Bronchial epithelial cell (primary cell): ENCODE measurements at places on chromosomes 16 and 17.

- no peak for DNase-seq
Observed at GRCh38 chr17:27985736-27986399, 56.6 kb upstream of the NLK start.

DNA sequence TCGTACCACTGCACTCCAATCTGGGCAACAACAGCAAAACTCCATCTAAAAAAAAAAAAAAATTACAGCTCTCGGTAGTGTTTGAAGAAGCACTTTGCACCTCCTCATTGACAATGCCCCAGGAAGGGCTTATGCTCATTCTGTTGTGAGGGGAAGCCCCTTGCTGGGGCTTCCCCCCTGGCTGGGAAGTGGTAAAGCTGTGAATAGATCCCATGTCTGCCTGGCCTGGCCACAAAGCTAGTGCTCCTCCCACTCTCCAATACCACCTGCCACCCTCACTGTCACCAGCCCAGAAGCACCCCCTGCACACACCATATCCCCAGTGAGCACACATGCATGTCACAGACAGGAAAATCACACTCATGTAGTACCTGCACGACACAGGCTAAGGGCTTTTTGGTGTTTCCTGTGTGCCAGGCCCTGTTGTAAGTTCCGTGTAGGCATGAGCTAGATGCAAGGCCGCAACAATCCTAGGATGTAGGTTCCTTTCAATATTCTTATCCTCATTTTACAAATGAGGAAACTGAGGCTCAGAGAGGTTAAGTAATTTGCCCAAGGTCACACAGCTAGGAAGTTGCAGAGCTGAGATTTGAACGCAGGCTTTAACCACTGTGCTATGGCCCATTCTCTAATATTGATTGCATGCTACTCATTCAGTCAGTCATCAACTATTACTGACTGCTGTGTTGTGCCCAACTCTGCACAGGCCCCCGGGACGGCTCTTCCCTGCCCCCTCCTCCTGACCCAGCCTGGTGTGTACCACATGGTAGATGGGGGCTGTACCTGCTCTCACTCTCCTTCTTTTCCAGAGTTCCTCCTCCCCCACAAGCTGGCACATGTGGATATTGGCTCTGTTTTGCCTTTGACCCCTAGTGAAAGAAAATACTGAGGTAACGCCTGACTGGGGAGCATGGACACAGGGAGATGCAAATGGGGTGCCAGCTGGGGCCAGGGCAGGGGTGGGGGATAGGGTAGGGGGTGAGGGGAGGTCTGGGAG is 11.9 kb upstream of the COL1A1 start:
- no peak for DNase-seq

GRCh38 chr17:17456251-17456650 is 20.5 kb upstream of the MED9 start:
- DNase-seq = no peak

DNA sequence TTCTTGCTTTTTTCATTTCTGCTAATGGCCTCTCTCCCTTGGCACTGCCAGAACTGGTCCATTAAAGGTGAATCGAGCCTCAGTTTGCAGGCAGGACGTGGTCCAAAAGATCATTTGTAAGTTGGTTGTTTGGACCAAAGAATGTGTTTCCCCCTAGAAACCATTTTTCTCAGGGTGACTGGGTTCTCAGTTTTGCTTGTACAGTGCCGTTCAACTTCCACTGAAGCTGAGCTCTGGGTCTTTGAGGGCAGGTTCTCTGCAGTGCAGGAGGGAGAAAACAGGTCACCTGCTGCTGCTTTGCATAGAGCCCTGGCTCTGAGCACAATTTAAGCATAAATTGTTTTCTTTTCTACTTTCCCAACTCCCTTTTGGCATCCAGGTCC is 9.0 kb upstream of the AMZ2 start:
- no peak for DNase-seq

DNA sequence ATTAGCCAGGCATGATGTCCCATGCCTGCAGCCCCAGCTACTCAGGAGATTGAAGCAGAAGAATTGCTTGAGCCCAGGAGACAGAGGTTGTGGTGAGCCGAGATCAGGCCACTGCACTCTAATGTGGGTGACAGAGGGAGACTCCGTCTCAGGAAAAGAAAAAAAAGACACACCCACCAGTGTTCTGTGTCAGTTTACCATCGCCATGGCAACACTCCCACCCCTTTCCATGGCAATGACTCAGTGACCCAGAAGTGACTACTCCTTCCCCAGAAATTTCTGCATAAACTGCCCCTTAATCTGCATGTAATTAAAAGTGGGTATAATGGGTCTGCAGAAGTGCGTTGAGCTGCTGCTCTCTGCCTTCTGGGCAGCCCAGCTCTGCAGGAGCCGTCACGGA is 4.0 kb upstream of the ZC3H18 start:
- peak; percentile 65 for DNase-seq

DNA sequence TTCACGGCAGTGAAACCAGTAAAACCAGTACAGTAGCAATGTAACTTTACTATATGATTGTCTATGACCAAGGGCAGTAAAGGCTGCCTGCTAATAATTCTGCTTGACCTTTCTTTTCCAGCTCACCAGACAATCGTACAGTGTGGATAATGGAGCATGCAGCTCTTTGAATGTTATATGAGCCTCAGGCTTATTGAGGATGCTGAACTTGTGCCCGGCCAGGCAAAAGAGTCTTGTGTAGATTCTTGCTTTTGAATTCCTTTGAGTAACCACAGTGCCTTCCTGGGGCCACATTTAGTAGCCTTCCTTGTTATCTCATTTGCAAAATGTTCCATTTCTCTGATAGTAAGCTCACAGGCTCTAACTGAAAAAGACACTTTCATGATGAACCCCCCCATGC is 131.8 kb downstream of the CDH11 start:
- no peak for DNase-seq

GRCh38 chr17:48483471-48484131 is 47.2 kb downstream of the HOXB1 start:
- DNase-seq = peak; percentile 95

DNA sequence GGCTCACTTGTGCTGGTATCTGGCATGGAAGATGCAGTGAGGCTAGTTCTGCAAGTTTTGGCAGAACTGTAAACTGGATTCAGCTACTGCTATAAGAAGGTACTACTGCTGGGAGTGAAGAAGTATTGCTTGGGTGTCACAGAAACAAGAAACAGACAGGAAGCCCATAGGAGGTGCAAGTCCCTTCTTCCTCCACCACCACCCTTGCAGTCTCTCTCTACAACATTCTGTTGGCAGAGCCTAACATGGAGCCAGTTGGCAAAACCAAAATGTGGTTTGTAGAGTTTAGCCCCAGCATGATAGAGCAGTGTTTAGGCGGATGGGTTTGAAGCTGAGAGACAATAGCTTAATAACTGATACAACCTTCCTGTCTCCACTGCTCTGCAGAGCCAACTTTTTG is 72.6 kb downstream of the NLK start:
- DNase-seq = no peak

- no peak for DNase-seq
Observed at GRCh38 chr17:16251556-16251955, 34.5 kb downstream of the PIGL start.

- DNase-seq = no peak
Observed at GRCh38 chr16:77869997-77870813, 81.8 kb downstream of the VAT1L start.

DNA sequence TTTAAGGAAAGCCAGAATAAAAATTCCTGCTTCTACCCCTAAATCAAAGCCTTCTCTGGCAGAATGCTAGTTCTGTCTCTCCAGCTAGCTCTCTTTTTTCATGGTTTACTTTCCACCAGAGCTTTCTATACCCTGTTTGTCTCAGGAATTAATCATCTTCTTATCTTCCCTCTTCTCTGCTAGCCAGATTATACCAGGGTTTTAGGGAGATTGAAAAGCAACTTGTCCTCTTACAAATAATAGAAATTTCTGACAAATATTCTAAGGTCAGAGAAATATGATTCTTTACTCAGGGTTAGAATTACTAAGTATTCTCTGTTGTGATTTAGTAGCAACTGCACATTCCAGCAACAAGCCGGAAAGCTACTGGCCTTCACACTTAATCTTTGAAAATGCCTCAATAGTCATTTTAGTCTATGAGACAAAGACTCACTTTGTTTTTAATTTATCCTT is 166.4 kb downstream of the TANC2 start:
- DNase-seq = no peak

- DNase-seq = peak; percentile 15
Observed at GRCh38 chr17:60525328-60525684, 736 bp downstream of the APPBP2 start.

DNA sequence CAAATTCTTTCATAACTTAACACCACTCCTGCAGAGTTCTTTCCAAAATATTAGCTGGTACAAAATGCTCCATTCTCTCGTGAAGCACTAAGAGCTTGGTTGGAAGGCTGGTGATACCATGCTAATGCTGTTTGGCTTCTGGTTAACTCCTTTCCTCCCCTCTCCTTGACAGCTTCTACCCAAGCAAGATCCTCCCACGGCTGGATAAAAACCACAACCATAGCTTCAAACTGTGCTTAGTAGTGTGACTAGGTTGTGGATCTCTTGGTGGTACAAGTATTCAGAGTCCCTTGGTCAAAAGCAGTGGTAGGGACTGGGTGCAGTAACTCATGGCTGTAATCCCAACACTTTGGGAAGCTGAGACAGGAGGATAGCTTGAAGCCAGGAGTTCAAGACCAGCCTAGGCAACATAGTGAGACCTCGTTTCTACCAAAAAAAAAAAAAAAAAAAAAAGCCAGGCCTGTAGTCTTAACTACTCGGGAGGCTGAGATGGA is 2.3 kb downstream of the PHAF1 start:
- no peak for DNase-seq

DNA sequence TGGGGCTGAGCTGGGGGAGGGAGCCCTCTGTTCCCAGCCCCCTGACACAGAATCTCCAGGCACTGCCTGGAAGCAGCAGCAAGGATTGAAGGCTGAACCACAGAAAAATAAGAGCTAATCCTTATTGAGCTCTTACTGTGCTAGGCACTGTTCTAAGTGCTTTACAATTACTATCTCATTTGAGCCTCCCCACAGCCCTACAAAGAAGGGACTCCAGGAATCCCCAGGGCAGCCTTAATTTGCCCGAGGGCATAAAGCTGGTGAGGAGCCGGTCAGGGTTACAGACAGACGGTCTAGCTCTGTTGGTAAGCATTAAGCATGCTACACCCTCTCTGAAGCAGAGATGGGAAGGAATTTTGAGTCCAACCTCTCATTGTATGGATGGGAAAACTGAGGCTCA is 7.0 kb downstream of the SAMD14 start:
- DNase-seq = no peak

DNA sequence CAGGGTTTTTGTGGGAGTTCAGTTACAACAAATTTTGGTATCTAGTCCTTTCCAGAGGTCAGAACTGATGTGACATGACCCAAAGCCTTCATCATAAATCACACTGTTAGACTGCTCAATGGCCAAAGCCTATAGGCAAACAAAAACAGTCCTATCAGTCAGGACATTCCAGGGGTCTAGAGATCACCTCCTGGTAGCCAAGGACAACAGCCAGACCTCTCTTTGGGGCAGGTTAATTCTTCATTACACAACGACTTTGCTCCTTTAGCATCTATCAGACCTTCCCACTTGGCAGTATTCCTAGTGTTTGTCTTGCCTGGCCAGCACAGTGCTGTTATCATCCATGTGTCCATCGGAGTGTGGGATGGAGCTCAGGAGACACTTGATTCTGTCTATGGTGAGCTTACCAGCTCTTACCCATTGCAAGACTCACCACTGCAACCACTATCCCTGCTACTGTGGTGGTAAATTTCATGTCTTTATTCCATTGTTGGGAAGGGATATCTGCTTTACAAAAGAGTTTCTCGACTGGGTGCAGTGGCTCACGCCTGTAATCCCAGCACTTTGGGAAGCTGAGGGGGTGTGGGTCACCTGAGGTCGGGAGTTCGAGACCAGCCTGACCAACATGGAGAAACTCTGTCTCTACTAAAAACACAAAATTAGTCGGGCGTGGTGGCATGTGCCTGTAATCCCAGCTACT is 95.5 kb upstream of the DHX40 start:
- no peak for DNase-seq

GRCh38 chr17:51595826-51596398 is 335.6 kb downstream of the UTP18 start:
- no peak for DNase-seq

DNA sequence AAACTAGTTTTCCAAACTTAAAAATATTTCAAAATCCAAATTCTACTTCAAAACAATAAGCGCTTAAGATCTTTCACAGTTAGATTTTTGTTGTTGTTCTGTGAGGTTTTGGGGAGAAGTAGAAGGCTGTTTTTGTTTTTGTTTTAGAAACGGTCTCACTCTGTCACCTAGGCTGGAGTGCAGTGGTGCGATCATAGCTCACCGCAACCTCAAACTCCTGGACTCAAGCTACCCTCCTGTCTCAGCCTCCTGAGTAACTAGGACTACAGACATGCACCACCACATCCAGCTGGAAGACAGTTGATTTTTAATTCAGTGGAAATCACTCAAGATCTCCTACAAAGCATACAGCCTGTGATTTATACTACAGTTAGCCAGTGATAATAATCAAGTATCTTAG is 2.7 kb downstream of the SHCBP1 start:
- DNase-seq = no peak

DNA sequence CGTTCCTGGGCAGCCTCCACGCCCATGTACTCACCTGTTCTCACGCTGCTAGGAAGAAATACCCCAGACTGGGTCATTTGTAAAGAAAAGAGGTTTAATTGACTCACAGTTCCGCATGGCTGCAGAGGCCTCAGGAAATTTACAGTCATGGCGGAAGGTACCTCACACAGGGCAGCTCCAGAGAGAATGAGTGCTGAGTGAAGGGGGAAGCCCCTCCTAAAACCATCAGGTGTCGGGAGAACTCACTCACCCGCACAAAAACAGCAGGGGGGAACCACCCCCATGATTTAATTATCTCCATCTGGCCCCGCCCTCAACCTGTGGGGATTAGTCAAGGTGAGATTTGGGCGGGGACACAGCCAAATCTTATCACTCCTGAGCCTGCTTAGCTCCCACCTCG is 18.2 kb downstream of the RAB40C start:
- DNase-seq = peak; percentile 42

- DNase-seq = peak; percentile 89
Observed at GRCh38 chr17:20063665-20064648, 54.8 kb downstream of the SPECC1 start.

DNA sequence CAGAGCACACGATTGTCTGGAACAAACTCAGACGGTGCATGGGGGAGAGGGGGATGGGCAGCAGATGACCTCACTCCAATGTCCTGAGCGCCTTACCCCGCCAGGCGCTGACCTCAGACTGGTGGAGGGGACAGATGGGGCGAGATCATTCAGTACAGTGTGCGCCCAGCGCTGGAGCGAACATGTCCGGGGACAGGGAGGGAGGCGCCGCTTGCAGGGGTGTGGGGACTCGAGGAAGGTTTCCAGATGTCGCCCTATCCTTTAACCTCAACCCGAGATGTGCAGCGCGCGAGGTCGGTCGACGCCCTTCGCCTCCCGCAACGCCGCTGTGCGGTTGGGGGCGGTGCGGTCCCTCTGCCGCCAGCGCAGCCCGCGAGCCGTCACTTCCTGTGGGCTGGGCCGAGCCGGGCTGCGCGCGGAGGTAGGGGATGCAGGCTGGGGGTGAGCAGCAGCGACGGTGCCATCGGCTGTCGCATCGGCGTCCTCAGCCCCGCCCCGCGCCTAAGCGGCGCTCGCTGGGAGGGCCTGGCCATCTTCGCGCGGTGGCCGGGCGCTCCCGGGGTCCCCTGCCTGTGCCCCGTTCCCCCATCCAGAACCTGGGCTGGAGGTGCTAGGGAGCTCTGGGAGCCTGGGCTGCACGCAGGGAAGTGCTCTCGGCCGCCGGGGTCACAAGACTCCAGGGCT is 5.3 kb upstream of the CDR2L start:
- no peak for DNase-seq

GRCh38 chr17:81511554-81511803 is 1.1 kb downstream of the ACTG1 start:
- DNase-seq = no peak

- DNase-seq = no peak
Observed at GRCh38 chr16:1830213-1830612, 3.2 kb downstream of the FAHD1 start.
